ENCODE measurements at places on chromosomes 11 and 22.

- no peak for DNase-seq
Observed at GRCh38 chr11:132347156-132348090, 977.0 kb downstream of the NTM start.

DNA sequence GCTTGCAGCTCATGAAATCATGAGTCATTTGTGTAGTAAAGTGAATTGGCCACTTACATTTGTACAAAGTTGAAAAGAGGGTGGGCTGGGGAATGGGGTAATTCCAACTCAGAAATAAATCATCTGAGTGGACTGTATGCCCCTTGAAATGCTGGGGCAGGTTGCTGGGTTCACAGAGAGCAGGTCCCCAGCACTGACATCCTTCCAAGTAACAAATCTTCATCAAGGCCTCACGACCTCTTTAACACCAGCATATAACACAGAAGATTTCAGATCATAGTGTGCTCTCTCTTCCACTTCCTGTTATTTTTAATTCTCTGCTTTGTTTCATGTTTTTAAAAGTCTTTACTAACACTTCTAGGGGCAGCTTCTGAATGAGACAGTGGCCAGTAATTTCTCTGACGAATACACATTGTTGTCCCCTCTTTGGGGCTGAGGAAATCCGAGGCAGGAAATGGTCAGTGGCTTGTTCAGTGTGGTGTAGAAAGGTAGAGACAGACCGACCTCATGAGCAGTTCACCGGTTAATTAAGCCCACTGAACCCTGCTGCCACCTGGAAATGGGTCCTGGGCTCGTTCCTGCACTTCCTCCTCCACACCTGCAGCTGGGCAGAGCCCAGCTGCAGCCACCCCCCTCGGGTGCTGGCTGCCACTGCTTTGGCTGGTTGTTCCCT is 127.7 kb downstream of the MAML2 start:
- no peak for DNase-seq

DNA sequence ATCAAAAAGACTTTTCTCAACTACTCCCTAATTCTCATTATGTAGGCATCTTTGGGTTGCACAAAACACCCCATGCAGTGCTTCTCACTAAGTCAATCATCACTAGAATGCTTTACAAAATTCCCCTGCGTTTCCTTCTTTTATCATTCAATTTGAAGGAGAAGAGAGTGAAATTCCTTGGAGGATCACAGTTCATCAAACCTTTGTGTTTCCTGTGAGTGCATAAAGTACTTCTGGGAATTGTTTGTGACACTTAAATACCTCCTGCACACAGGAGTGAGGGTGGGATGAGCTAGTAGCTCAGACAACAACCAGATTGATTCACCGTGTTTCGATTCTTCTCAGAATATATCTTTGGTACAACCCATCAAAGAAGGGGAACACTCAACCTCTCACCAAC is 3.7 kb upstream of the OR5AR1 start:
- DNase-seq, result no peak

DNA sequence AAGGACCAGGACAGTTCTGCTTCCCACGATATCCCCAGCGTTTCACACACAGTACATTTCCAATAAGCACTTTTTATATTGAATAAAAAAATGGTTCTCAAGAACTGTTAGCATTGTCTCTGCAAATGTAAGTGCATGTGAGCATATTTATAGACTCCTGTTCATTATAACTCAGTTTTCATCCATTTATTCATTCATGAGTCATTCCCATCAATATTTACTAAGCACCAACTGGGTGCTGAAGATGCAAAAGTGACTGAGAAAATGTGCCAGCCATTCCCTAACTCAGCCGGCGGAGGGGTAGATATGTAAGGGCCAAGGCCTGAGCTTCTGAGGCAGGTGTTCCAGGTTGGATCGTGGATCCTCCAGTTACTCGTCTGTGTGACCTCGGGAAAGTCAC is 64.8 kb downstream of the CACNG2 start:
- no peak for DNase-seq

- DNase-seq, result no peak
Observed at GRCh38 chr11:2687223-2687530, 12.6 kb downstream of the KCNQ1OT1 start.

DNA sequence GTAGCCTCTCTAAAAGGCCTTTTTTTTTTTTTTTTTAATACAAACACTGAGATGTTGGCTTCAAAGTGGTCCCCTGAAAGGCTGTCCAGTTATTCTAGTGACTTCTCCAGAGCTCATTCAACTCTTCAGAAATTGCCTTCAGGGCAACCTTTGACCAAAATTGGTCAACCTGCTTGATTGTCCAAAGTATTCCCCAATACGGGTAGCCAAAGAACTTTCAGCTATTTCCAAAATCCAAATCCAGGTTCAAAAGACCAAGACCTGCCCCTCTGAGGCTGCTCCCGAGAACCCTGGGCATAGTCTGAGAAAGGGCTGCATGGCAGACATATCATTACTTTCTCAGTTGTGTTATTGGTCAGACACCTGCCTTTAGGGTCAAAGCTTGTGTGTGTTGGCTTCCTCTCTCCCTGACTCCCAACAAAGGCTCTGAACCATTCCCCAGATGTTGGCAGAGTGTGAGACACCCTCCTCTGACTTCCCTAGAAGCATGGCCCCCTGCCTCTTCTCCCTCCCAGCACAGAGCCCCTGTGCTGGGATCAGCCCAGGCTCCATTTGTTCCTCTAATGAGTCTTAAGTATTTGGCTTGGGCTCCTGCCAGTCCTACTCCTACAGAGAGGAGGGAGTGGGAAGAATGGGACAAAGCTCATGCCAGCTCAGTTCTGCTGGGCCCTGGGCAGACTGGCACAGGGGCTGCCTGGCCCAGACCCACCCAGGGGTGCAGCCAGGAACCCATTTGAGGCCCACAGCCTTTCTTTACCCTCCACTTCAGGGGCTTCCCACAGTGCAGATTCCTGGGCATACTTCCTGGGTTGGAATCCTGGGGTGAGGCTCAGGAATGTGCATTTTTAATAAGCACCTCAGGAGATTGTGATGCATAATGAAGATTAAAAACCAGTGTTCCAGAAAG is 30.3 kb downstream of the TNKS1BP1 start:
- no peak for DNase-seq

- no peak for DNase-seq
Observed at GRCh38 chr22:18154821-18155390, 4.9 kb downstream of the USP18 start.

DNA sequence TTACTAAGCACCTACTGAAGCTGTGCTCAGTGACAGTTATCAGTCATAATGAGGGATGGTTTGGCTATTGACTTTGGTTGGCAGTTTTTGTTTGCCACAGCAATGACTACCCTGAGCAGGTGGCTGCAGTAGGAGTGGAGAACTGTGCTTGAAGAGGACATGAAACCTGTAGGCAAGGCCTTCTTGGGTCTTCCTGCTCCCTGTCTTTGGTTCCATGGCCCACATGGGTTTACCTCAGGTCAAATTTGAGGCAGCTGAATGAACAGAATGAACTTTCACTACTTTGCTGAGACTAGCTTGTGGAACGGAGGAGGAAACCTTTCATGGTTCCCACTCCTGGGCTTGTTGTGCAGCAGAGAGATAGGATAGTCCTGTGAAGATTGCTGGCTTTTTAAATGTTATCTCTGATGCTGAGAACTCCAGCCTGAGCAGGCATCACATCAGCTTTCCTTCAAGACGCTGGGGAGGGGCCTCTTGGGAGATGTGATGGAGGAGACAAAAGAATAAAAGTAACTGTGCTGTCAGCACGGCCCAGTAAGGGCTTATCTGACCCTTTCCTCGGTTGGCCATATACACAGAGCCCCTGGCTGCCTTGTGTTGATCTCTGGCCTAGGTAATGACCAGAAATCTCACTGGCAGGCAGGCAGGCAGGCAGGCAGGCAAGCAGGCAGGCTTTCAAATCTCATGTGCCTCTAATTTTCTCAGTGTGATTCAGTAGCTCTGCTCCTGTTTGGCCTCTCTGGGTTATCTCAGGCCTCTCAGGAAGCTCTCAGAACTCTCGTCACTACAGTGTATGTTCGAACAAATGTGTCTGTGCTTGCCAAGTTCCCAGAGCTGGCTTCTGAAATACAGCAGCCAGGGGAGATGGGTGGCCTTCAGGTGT is 12.0 kb downstream of the STIM1 start:
- DNase-seq, result no peak

GRCh38 chr22:34129691-34130486 is 209.6 kb upstream of the LARGE1 start:
- DNase-seq, result no peak

GRCh38 chr11:120780239-120780638 is 243.7 kb upstream of the TBCEL start:
- no peak for DNase-seq

GRCh38 chr11:126862664-126863243 is 137.8 kb downstream of the KIRREL3 start:
- DNase-seq, result no peak

GRCh38 chr11:35682230-35683173 is 19.9 kb downstream of the TRIM44 start:
- DNase-seq, result no peak

GRCh38 chr22:21865041-21865440 is 2.4 kb downstream of the MAPK1 start:
- DNase-seq, result no peak

DNA sequence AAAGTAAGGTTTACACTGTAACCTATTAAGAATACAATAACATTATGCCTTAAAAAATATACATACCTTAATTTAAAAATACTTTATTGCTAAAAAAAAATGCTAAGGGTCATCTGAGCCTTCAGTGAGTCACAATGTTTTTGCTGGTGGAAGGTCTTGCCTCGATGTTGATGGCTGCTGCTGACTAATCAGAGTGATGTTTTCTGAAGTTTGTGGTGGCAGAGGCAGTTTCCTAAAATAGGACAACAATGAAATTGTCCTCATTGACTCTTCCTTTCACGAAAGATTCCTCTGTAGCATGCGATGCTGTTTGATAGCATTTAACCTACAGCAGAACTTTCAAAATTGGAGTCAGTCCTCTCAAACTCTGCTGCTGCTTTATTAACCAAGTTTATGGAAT is 97.6 kb downstream of the FAT3 start:
- DNase-seq, result no peak

- DNase-seq, result no peak
Observed at GRCh38 chr22:30863081-30863833, 105.3 kb downstream of the MORC2 start.

DNA sequence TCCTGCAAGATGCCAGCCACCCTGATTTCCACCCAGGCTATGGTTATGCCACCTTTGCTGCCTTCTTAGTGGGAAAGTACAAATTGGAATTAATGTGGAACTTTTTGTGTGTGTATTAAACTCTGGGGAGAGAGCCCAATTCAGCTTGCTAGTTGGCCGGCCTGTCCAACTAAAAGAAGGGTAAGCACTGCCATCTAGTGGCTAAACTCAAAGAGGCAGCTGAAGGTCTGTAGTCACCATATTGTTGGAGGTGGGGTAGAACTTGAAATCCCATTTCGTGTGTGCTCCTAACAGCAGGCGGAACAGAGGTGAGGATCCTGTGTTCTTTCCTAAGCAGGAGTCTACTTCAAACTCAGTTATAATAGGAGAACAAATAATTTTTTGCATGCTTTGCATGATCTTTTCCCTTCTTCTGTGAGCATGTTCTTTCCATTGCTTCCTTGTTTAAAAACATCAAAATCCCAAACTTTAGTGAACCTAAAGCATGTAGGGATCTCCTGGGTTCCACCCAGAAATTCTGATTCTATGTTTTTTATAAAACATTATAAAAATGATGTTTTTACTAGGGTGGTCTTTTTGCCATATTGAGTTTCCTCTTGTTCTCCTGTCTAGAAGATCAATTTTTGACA is 138.8 kb upstream of the SORL1-AS1 start:
- DNase-seq, result peak; percentile 57

GRCh38 chr11:117985953-117986887 is at the start of gene IL10RA:
IL10RA (plus strand) TSS chr11:117986394; CDS start chr11:117986468, 74 bp downstream.
- DNase-seq, result peak; percentile 65

DNA sequence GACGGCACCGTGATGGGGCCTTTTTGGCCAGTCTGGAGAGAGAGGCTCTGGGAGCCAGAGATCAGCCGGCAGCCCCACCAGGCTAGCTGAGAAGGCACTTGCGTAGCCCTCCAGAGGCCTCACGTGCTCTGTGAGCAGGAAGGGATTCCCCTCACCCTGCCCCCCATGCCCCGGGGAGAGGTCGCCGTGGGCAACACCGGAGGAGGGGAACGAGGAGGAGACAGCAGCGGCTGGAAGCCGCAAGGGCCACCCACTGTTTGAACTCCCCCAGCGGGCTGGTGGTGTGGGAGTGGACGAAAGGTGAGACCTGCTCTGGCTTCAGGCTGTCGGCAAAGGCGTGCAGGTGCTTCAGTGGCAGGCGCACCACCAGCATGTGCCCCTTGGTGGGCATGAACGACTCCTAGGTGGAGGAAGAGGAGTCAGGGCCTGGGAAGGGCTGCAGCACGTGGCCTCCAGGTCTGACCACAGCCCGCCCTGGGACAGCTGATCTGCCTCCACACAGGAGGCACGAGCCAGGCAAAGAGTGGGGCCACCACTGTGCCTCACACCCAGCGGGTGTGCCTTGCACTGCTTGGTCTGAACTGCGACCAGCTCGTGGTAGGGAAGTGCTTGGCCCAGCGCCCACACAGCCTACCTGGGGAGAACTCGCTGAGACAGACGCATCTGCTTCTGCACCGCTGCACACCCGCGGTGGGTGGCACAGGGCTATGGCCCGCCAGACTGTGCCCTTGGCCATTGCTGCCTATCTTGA is 99.9 kb downstream of the MED15 start:
- no peak for DNase-seq

- DNase-seq, result no peak
Observed at GRCh38 chr11:123694551-123694950, 40.1 kb upstream of the SCN3B start.

GRCh38 chr11:92533657-92534335 is 309.2 kb downstream of the FAT3 start:
- no peak for DNase-seq

DNA sequence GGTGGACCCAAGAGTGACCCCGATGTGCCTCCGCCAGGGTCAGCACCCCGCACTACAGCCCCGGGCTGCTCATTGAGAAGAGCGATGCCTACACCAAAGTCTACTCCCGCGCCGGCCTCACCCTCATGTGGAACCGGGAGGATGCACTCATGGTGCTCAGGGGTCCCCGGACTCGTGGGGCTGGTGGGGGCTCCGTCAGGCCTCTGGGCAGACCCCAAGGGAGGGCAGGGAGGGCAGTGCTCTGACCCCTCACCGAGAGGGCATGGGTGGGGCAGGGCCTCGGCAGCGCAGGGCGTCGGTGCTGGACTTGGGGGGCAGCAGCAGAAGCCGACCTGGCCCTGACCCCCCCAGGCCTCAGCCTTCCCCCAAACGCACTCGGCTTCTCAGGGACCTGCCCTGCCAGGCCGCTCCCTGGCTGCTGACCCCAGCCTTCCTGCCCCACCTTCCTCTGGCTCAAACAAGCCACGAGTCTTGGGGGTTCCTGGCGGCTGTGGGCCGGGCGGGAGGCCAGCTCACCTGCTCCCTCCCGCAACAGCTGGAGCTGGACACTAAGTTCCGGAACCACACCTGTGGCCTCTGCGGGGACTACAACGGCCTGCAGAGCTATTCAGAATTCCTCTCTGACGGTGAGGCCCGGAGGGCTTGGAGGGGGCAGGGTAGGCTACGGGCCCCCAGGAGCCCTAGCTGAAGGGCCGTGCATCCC is 2.9 kb downstream of the MUC2 start:
- DNase-seq, result no peak

Data from T follicular helper cell (primary cell).